Cerebellar nuclear complex (tissue), 1 donor: ENCODE measurements at places on chromosomes 4 and X.

- DNase-seq = no peak
Observed at GRCh38 chr4:176588436-176588835, 204.3 kb downstream of the VEGFC start.

DNA sequence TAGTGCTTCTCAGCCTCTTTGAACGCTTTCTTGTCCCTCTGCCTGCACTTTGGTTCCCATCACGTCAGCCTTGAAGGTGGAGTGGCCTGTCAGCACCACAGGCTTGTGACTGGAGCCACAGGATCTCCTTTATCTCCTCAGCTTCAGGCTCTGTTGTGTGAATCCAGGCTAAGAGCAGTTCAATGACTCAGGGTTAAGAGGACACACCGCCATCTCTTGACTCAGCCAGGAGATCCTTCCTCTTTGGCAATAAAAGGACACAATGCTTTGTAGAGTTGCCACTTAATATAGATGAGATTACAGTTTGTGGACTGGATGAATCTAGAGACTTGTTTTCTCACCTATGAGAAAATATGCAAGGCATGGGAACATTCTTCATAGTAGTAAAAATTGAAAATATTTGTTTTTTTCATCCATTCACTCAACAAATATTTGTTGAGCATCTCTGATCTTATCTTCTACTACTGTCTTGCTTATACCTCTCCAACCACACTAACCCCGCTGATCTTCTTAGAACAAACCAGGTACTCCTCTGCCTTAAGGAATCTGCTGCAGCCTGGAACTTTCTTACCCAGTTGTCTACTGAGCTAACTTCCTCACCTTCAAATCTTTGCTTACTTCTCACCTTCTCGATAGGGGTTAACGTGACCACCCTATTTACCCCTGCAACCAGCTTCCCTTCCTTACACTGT, 62.3 kb downstream of the UCHL1 start:
- DNase-seq = no peak

DNA sequence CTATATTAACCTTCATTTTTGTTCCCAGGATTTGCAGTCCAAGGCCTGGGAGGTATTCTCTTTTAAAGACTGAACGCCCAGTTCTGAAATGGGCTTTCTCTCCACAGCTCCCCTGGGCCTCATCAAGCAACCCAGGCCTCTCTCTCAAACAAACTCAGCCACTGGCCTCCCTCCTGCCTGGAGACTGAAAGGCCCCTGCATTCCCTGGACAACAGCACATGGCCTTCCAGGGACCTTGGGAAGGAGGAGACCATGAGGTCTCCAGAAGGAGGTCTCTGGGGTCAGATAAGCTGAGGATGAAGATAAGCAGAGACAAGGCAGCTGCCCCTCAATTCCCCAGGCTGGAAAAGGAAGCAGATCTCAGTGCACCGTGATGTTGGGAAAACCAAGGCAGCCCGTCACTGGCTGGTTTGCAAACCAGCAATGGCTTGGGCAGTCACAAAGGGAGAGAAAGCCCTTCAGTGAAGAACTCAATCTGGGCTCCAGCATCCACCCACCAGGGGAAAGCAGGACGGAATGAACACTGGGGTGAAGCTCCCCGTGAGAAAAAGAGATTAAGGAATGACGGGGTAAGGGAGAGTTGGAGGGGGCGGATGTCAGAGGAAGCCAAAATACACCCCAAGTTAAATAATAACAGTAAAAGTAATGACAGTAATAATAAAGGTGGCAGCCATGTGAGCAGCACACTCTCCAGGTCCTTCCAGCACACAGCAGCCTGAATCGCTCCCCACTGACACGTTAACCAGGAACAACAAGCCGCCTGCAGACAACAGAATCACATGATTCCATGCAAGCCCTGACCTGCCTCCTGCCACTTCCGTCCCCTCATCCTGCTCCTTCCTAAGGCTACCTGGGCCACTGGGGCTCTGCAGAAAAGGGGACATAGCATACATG, 22.3 kb downstream of the AMOT start:
- DNase-seq = no peak

DNA sequence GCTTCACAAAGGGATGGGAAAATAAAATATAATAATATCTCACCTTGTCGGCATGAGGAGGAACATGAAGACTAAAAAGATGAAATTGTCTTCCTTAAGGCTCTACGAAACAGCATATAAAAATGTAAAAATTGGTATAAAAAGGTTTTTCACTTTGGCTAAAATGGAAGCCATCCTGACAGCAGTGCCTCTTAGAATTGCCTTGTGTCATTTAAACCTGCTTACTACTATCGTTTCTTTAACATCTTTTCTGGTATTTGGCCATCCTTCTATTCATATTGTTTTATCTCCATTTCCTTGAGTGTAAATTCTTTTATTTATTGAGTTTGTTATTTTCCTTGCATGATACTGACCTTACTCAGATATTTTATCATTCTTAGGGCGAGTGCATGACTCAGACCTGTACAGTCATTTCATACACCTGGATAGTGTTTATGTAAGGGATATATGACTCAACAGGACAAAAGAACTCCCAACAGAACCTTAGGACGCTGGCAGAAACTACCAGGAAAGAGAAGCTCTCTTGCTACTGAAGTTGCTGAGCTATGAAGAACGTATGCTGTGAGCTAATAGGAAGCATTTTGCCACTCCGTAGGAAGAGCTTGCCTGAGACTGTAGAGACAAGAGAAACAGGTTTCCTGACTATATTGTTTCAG, 5.8 kb upstream of the CDKN2AIP start:
- no peak for DNase-seq

GRCh38 chr4:109298279-109299010, 4.0 kb downstream of the COL25A1 start:
- DNase-seq = no peak
